Nucleus accumbens (tissue), 56 donors: ENCODE measurements at places on chromosomes 12 and 14.

- DNase-seq, result no peak
These were observed 151.9 kb upstream of the ATF7IP start for GRCh38 chr12:14213542-14213941.

DNA sequence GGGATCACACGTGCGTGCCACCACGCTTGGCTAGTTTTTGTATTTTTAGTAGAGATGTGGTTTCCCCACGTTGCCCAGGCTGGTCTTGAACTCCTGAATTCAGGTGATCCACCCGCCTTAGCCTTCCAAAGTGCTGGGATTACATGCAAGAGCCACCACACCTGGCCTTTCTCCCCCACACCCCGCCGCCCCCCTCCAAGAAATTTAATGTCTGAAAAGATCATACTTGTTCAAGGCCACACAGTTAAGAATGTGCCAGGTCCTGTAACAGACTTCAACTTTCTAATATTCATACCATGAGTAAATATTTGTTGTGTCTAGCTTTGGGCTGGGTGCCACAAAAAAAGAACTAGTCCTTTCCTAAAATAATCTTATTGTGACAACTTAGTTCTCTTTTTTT lies 9.1 kb downstream of the GATC start:
- no peak for DNase-seq

- no peak for DNase-seq
These were observed 343.9 kb upstream of the KITLG start for GRCh38 chr12:88924162-88924561.

GRCh38 chr14:50013198-50013918 lies 103.0 kb downstream of the VCPKMT start:
- DNase-seq, result no peak

DNA sequence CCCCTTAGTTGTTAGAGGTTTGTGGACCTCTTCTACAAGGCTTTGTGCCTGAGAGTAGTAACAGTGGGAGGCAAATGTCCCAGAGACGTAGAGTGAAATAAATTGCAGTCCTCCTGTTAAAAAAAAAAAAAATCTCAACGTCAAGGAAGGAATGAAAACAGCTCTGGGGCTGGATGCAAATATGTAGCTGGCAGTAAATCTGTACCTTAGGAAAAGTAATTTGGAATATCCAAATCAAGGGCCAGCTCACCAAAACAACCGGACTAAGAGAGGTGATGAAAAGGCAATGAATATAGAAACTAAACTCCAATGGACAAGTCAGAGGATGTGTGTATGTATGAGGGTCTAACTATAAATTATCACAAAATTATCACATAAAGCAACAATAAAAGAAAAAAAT lies 27.0 kb downstream of the SINHCAF start:
- no peak for DNase-seq

GRCh38 chr14:91890291-91890749 lies 23.0 kb upstream of the TC2N start:
- DNase-seq, result peak; percentile 38

- no peak for DNase-seq
These were observed 56.3 kb upstream of the SLC8A3 start for GRCh38 chr14:70245026-70245425.

DNA sequence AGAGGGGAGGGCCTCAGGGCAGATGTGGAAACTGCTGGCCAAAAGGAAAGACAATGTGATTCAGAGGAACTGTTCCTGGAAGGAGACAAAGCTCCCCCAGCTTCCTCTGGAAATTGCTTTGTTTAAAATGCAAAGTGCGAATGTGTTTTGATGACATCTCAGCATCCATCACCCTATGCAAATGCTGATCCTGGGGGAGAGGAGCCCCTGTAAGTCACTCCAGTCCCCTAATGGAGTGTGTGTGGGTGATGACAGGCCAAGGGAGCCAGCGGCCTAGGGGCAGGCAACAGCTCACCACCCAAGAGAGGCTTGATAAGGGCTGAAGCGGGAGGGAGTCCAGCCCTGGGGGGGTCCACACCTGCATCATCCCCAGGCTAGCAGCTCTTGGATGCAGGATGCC lies 134.2 kb downstream of the ESRRB start:
- no peak for DNase-seq

DNA sequence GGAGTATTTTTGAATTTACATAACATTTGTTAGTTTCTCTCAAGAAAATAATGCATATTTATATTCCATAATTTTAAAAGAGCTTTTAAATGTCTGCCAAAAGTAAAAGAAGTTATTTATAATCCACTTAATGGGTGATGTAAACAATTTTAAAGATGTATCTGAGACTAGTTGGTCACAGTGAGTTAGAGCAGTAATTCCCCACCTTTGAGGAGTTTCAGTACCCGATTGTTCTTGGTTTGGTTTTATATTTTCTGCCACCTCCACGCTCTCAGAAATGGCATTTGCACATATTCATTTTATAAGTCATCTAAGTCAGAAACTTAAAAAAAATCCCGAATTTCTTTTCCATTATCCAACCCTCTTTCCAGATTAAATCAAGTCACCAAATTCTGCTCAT lies 153.2 kb downstream of the SLC35F4 start:
- DNase-seq, result no peak

DNA sequence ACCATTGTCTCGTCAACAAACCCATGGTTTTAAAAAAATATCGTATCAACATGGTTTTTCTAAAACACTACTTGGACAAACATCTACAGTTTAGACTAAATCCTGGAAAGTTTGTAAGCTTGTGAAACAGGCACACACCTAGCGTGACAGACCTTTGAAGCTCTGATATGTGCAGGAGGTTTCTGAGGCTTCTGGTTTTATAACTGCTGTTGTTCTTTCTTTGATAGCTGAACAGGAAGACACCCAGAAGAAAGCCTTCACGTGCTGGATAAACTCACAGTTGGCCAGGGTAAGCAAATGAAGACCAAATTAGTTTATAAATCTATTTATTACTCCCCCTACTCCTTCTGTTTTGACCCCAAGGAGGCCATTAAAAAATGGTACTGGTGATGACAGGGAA lies 87.6 kb downstream of the SYNE2 start:
- DNase-seq, result no peak

DNA sequence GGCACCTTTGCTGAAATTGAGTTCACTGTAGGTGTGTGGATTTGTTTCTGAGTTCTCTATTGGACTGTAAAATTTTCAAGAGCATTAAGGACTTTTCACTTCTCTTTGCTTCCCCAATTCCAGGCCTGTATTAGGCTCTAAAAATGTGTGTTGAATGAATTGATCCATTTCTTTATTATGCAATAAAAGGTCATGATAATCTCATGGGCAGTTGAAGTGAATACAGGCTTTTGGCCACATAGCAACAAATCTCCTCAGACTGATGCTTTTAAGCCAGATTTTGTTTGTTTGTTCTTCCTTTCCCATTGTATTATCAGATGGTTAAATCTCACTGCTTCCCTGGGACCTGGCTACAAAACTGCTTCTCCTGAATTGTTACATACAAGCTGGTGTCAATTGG lies 258.0 kb upstream of the FAR2 start:
- no peak for DNase-seq

- peak; percentile 63 for DNase-seq
These were observed at the start of gene USP30 for GRCh38 chr12:109052414-109053323. Gene USP30, plus strand, starts transcription at chr12:109052576. Its CDS starts 103 bp downstream, at chr12:109052679.

DNA sequence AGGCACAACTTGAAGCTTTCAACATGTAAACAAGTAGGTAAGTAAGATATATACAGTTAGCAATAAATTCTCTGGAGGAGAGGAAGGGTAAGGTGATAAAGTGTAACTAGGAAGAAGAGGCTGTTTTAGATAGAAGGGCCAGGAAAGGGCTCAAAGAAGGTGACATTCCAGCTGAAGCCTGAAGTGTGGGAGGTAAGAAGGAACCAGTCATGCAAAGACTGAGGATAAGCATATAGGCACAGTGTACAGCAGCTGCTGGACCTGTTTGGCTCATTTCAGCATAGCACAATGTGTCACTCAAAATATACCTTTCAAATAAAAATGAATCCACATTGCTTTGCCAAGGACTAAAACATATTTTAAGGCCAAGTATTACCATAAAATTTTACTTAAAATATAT lies 28.6 kb upstream of the ARL1 start:
- DNase-seq, result no peak

DNA sequence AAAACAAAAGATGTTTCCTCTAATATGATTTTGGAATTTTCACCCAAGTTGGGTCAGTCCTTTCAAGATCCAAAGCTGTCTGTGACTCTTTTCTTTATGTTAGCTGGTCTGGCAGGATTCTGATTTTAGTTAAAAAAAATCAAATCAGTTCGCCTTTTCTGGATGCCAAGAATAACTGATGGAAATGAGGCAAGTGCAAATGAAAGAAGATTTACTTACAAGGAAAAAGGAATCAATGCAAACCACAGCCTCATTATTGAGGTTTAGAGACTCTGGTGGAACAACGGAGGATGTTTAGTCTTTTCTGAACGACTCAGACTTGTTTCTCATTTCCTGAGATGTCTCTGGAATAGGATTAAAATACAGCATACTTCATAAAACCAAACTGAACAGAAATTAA lies 117.0 kb upstream of the DYRK2 start:
- DNase-seq, result no peak

GRCh38 chr12:84767079-84767478 lies 145.5 kb downstream of the SLC6A15 start:
- DNase-seq, result no peak

DNA sequence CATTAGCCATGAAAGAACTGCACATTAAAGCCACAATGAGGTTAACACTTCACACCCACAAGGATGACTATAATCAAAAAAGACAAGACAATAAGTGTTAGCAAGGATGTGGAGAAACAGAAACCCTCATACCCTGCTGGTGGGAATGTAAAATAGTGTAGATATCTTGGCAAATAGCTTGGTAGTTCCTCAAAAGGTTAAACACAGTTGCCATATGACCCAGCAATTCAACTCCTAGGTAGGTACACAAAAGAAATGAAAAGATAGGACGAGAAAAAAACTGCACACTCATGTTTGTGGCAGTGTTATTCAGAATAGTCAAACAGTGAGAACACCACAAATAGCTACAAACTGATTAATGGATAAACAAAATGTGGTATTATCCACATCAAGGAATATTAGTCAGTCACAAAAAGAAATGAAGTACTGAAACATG lies 93.5 kb downstream of the ATXN2 start:
- no peak for DNase-seq

DNA sequence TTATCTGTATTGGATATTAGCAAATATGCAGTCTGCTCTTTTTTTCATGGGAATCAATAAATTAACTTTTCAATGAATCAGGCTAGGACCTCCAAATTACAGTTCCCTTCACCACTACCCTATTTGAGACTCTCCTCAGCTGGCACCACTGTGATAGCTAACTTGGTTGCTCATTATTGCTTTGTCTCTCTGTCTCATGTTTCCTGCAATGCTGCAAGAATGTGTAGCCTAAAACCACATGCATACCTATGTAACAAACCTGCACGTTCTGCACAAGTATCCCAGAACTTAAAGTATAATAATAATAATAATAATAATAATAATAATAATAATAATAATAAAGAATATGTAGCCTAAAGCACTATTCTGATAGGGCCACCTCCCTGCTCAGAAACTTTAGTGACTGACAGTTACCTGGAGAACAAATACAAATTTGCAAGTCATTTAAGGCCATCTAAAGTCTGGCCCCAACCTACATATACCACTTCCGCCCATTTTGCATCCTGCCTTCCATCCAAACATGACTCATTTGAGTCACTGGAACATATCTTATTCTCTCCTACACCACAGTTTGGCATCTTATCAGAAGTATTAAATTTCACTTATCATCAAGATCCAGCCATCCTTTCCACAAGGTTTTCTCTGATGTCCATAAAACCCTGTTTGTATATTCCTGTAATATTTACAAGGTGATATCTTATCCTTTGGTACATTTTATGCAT lies 215.1 kb downstream of the LRRK2 start:
- DNase-seq, result no peak

GRCh38 chr12:107955966-107956643 lies 173.0 kb upstream of the WSCD2 start:
- no peak for DNase-seq

DNA sequence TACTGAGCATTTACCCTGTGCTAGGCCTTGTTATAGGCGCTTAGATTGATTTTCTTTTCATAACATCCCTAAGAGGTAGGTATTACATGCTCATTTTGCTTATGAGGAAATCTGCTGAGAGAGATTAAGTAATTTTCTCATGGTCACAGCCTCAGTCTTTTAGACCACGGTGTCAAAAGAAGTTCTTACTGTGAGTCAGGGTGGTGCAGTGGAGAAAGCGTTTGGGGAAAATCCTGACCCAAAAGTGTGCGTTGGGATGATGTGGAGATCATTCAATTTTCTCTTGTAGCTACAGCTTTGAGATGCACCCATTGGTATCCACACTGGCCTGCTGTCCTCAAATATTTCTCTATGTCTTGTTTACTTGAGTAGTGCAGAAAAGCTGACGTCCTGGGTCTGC lies 8.2 kb downstream of the ANG start:
- DNase-seq, result no peak

GRCh38 chr12:39587225-39587624 lies 32.4 kb downstream of the ABCD2 start:
- no peak for DNase-seq

DNA sequence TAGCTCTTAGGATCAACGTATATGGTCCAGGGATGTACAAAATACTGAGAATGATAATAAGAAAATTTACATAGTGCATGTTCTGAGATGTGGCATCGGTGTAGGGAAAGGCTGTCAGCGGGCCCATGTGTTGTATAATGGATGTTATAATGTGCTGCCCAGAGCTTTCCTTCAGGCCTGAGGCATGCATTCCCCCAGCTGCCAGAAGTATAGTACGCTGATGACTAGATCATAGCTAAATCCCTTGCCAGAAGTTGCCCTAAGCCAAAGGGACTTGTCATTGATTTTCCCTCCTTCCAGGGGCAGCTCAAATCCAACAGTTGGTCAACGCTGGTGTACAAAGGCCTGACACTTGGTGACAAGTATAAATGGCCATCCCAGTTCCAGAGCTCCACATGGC lies 6.5 kb upstream of the OR11G2 start:
- DNase-seq, result no peak

- peak; percentile 45 for DNase-seq
These were observed 2.7 kb upstream of the CDKN1B start for GRCh38 chr12:12714276-12715021.

- DNase-seq, result no peak
These were observed 75.2 kb upstream of the MYL2 start for GRCh38 chr12:110995615-110996014.

- no peak for DNase-seq
These were observed 47.8 kb downstream of the SLC25A21 start for GRCh38 chr14:37124614-37125013.

DNA sequence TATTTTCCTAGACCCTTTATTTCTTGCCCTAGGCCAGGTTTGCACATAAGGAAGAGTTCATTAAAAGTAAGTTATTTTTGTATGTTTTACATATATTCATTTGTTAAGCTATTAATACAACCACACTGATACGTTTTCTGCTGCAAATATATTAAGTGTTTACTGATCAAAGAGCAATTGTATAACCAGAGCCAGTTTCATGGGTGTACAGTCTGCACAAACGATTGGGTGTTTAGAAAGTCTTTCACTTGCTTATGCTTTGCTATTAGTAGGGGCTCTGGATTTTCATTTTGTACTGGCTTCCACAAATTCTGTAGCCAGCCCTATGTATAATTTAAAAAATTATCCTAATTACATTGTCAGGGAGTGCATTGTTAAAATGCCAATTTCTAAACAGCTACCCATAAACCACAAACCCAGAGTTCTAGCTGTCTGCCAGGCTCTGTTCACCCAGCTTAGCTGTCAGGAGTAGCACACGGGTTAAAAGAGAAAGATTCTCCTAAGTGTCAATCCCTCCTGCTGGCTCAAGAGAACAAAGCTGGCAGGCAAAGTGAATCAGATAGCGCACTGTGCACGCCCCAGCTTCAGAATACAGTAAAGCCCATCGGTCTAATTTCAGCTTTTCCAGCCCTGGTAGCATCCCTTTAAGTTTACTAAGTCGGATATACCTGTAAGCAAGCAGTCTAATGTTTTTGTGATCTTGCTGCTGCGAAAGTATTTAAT lies 151.0 kb upstream of the LMO3 start:
- no peak for DNase-seq
